ENCODE measurements at places on chromosomes 6 and 20.

DNA sequence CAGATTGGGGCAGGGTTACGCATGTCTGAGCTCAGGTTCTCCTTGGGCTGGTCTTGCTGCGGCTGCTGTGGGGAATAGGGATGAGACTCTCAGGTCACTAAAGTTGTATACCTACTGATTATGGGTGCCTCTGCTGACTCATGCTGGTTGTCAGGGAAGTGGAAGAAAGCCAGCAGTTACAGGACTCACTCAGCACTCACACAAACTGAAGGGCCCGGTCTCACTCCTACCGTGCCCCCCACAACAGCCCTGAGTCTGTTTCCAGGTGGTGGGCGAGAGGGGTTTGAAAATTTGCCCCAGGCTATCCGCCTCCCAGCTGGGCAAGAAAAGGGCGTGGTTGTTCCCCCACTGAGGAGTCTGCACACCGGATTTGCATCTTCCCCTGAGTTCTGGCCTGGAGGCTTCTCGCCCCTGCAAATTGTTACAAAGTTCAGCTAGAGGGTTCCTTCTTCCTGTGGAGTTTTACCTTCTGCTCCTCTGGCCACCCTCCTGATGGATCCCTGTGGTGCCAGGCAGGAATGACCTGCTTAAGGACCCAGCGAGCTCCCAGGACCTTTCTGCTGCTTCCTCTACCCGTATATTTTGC, 659.2 kb downstream of the HDGFL1 start:
- DNase-seq, result no peak

- DNase-seq, result no peak
Measured at GRCh38 chr20:24953209-24953575, 4.1 kb downstream of the CST7 start.

DNA sequence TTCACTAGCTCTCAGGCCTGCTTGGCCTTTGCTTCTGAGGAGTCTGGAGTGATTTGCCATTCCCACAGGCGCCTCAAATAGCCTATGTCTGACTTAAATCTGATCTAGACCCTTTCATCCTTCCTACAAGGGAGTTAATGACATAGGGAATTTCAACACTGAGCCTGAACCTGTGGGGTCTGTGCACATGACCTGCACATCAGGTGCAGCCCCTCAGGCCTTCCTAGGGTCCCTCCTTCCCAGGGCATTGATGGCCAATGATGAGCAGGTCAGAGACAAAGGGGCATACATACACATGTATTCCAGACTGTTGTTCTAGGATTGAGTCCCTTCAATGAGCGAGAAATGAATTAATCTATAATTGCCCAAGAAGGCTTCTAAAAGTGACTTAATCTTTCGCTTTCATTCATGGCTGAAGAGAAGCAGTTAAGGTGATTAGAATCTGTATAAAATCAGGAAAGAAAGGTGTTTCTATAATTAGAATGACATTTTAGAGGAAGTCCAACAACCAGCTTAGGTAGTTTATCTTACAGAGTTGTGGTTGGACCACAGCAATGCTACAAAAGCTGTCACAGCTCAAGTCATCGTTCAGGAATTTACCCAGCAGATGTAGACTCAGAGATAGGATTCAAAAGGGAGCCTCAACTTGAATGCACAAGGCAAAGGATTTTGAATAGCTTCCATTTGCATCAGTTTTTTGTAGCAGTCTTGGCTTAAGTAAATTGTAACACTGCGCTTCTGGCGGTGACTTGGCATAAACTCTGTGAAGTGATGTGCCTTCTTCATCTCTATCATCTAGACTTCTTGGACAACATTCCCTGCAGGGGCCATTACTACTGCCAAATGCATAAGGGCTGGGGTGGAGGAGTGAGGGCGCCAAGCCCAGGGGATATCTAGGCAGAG, 27.0 kb upstream of the TBC1D7 start:
- DNase-seq, result no peak

DNA sequence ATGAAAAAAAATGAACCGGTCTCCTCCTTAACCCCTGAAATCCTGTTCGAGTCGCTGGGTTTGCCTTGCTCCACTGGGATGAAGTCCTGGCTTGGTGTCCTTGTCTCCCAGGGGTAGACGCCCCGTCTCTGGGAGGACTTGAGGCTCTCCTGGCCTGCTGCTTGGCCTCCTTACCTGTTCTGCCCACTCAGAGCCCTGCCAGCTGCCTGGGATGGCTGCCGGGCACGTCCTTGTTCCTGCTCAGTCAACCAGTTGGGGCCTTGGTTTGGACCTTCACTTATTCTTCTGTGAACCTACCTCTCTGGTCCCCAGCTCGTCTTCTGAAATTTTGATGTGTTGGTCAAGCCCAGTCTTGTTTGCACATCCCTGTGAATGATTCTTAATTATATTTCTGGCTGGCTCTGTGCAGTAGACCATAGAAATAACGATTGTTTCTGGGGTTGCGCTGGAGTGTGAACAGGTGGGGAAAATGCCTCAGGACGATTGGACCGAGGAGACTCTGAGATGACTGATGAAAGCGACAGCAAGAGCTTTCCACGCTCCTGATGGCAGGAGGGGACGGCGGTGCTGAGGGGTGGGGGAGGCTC, 126.5 kb upstream of the ESR1 start:
- DNase-seq, result no peak

DNA sequence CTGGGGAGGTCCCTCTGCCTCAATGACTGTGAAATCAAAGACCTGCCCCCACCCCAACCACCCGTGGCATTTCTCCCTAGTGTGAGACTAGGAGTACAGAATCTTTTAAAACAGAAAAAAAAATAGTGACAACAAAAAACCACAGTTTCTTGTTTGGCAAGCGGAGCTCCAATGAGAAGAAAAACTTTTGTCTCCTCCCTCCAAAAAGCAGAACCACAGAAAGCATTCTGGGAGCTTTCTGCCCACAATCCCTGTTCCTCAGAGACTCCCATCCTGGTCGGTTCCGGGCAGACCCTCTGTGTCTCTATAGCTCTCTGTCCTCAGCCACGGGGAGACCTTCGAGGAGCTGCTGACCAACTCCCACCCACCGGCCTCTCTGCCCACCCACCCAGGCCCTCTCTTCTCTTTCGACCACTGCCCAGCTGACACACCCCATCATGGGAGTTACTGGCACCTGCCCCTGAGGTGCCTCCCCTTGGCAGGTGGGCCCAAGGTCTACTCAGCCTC, 4.9 kb downstream of the PREX1 start:
- no peak for DNase-seq

- peak; percentile 20 for DNase-seq
Measured at GRCh38 chr6:36633915-36634314, 39.8 kb downstream of the SRSF3 start.

DNA sequence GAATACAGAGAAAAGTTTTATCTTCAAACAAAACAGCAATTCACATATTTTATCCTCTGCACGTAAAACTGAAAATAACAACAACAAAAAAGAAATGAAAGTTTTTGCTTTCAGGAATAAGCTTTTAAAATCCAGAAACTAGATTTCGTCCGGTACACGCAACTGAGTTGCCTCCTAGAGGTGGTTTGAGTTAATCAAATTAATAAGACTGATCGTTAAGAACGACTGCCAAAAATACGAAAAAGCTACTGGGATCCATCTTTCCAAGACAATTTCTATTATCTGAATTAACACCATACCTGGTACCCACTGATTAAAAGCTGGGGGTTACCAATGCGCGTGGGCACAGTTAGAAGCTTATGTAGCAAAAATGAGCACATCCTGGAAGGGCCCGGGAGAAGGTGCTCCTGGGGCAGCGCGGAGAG, 669 bp downstream of the PDCD2 start:
- DNase-seq, result no peak

DNA sequence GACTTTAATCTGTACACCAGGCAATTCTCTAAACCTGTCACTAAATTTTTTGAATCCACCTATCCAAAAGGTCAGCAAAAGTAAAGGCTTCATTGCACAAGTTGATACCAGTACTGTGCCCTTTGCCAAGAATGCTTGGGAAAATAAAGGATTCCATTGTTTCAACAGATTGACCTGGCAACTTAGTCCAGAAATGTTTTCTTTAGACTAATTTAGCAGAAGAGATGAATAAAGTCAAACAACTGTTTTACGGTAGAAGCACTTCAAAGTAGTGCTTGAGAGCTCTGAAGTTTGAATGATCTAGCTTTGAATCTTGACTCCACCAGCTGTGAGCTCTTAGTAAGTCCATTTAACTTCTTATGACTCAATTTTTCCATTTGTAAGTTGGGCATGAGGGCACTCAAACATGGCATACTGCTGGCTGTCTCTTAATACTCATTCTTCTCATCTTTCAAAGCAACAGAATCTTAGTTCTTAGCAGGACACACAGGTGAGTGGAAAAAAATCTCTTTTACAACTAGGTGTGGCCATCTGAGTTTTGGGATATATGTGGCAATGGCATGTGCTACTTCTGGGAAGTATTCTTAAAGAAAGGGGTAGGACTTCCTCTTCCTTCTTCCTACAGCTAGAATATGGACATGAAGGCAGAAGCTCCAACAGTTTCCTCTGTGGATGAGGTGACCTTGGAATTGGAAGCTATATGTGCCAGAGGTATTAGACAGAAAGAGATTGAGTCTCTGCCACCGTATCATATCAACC, 55.9 kb upstream of the LOC128125822 start:
- DNase-seq, result no peak

DNA sequence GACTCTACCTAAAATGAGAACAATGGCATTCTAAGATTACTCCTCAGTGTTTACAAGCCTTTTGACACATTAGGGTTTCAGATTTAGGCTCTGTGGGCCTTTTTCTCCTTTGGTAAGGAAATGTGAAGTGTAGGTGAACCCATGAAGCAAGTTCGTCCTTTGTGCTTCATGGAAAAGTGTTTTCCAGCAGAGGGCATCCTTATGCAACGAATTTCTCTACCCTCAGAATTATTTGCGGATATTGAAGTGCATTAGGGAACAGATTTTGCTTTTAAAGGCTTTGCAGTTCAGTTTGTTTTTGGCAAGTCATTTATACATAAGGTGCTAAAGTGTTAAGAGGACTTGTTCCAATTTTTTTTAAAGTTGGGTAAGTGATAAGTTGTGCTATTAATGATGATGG, 55.7 kb upstream of the FERMT1 start:
- peak; percentile 8 for DNase-seq

DNA sequence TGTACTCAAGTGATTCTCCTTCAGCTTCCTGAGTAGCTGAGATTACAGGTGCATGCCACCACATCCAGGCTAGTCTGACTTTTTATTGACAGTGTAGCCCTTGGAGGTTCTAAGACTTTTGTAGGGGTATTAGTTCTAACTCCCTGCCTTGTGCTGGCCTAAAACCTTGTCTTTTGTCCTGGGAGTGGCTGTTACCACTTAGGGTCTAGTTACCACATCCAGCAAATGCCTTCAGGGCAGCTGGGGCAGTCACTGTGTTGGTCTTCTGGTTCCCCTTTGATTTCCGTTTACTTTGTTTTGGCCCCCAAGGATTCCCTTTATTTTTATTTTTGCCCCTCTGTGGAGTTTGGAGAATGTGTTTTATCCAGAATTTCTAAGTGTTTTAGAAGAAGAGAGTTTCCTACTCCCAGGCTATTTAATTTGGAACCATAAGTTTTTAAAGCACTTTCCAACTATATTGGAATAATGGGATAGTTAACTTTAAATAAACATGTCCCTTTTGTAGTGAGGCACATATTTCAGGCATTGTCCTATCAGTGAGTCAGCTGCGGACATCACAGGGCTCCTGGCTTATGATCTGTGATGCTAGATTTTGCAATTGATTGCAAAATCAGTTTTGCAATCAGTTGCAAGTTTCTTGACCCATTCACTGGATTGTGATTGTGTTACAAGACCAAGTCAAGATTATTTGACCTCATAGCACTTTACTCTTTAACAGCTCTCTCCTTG, 25.0 kb downstream of the IL22RA2 start:
- DNase-seq, result no peak

DNA sequence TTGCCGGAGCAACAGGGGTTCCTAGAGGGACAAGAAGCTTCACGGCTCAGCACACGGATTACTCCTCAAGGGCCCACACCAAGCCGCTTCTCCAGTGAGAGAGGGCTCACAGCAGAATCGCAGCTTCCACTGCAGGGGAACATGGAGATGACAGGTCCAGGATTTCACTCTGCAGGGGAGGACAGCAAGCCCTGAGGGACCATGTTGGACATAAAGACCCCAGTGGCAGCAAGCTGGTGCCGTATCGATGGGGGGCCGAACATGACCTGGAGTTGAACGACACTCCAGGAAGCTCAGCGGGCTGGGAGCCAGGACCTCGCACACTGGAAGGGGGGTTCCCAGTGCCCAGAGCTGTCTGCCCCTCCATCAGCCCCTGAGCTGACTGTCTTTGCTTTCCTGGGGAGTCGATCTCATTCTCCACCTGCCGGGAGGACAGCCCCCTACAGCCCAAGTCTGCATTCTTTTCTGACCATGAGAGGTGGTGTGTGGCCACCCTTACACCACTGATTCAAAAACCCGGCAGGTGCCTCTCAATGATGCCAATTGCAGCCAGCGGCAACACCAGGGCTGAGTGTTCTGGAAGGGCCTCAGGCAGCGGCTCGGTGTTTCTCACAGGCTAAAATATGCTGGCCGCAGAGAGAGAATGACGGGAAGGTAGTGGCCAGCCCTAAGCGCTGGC, 194.5 kb upstream of the CDH4 start:
- DNase-seq, result no peak

- DNase-seq, result no peak
Measured at GRCh38 chr6:155455766-155456165, at the start of gene NOX3. TSS of gene NOX3 (minus strand) at chr6:155455839. CDS start at chr6:155455800, 39 bp downstream.

DNA sequence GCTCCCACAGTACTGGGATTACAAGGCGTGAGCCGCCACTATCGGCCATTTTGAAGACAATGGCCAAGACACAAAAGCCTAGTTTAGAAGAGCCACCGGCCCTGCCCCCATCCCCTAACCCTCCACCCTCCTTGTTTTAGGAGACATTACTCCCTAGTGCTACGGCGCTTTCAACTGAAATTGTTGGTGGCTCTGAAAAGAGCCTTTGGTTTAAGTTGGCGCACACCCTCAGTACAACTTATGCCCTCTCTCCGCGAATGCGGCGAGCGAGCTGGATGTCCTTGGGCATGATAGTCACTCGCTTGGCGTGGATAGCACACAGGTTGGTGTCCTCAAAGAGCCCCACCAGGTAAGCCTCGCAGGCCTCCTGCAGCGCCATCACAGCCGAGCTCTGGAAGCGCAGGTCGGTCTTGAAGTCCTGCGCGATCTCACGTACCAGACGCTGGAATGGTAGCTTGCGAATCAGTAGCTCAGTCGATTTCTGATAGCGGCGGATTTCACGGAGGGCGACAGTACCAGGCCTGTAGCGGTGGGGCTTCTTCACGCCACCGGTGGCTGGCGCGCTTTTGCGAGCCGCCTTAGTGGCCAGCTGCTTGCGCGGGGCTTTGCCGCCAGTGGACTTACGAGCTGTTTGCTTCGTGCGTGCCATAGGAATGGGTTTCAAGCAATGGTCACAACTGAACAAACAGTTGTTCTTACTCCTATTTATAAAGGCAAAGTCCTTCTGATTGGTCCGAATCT, 114.9 kb upstream of the BTN3A2 start:
- no peak for DNase-seq

- DNase-seq, result no peak
Measured at GRCh38 chr6:135941275-135942025, 89.9 kb downstream of the PDE7B start.

DNA sequence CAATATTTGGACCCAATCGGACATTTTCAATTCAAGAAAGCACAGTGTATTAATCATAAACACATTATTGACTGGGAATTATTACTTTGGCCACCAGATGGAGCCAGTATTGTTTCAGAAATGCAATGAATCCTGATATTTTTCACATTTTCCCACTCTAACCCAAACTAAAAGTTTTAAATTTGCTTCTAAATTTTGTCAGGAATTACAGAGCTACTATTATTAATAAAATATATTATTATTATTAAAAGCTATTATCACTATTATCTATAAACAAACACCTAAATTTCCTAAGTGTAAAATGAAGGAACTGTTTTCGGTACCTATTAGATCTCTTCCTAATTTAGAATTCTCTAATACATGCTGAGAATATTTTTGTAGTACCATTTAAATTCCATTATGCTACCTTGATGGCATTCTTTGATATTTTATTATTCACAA, 245.3 kb downstream of the OGFRL1 start:
- DNase-seq, result no peak
